ENCODE measurements at places on chromosomes 2 and 18. TPM values are rescaled to one million over a fixed set of nuclear protein-coding genes. Genes with fewer than 3 reads are reported as not detected.
A peak's percentile ranks its signal among the peaks of the same experiment; 100 is the strongest.

DNA sequence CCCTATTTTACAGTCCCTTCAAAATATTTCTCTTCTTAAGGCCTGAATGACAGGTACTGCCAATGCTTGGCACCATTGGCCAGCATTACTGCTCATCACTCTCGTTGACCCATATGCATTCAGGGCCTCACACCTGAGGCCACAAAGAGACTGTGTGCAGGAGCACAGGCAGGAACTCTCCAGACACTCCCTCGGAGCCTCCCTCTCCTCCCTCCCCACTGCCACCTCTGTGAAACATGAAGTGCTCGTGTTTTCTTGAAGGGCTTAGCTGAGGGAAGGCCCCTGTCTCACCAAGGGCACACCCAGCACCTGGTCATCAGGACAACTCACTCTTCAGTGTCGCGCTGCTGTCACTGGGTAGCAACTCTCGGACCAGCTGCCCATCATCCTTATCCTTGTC, 85.3 kb downstream of the LOXHD1 start:
- no peak for DNase-seq

DNA sequence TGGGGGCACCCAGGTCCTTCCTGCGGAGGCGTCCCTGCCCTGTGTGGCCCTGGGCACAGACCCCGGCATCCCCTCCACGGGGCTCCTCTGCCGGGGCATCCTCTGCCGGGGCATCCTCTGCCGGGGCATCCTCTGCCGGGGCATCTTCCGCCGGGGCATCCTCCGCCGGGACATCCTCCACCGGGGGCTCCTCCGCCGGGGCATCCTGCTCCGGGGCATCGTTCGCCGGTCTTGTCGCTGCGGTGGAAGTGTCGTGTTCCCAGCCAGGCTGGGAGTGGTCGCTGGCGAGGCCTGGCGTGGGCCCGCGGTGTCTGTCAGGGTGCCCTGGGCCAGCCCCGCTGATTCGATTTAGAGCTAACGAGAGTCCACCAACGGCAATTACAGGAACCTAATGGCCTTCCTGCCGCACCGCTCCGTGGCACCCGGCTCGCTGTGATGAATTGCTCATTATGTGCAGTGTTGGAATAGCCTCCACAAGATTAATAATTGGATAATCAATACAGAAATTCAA, 115.1 kb downstream of the NFATC1 start:
- DNase-seq, result no peak

- DNase-seq, result peak; percentile 3
Measured at GRCh38 chr2:1910592-1911246, 166.4 kb upstream of the PXDN start.

- no peak for DNase-seq
Measured at GRCh38 chr2:156511803-156512202, 75.6 kb downstream of the GPD2 start.

DNA sequence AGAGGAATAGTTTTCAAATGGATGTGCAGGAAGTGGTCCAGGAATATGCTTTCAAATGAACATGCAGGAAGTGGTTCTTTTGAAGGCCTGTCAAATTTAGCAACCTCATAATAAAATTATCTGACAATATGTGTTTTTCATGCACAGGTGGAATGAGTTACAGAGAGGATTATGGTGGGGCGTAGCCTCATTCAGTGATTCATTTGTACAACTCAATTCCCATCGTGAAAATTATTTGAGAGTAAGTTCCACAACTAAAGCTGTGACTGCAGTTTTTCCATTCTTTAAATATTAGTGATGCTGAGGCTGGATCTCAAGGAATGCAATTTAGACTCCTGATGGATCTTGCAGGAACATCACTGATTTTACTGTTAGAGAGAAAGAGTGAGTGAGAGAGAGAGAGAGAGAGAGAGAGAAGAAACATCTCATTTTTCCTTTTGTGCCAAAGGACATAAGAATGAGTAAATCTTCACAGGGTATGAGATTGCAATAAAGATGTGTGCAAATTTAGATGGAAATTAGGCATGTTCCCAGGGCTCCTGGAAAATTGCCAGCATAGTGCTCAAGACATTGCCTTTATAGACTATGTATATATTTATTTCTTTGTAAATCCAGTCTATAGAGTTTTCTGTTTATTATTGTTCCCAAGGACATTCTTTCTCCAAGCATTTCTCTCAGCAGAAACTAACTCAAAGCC, 394.9 kb upstream of the ZEB2 start:
- no peak for DNase-seq

DNA sequence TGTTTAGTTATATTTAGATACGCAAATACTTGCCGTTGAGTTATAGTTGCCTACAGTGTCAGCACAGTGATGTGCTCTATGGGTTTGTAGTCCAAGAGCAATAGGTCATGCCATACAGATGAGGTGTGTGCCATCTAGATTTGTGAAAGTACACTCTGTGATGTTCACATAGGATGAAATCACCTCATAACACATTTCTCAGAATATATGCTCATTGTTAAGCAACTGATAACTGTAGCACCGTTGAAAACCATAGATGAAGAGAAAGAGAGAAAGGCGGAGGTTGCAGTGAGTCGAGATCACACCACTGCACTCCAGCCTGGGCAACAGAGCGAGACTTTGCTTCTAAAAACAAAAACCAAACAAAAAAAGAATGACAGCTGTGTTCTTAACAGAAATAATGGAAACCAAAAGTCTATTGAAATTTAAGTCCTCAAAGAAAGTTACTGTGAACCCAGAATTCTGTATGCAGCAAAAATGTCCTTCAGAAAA, 9.5 kb downstream of the DGKD start:
- no peak for DNase-seq

- DNase-seq, result no peak
Measured at GRCh38 chr2:172079838-172080640, 5.3 kb upstream of the DLX1 start.

- peak; percentile 37 for DNase-seq
Measured at GRCh38 chr2:237603718-237604362, 13.3 kb upstream of the RAB17 start.

- no peak for DNase-seq
Measured at GRCh38 chr18:29883114-29883513, 1159.4 kb downstream of the DSC3 start.

GRCh38 chr2:11642972-11643371, 27.0 kb downstream of the NTSR2 start:
- no peak for DNase-seq

DNA sequence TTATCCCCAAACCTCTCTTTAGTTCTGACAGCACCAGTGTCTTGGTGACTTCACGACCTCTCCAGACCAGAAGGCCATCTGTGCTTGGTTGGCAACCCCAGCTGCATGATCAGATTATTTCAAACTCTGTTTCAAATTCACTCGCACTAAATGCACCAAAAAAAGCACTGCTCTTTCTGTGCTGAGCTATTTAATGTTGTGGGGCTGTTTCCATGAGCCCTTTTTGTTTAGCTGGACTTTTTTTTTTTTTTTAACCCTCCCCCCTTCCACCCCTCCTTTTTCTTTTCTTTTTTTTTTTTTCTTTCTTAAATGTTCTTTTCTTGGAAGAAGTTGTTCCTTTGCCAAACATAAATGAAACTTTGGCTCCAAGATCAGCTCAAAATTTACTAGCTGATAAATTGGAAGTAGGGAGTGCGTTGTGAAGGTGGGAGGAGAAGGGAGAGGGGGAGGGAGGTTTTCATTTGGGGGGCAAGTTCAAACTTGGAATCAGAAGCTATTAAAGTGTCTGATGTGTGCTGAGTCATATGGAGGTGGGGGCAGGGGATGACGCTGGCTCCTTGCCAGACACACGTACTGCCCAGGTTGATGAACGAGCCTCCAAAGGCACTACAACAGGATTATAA, 543.0 kb upstream of the TNP1 start:
- DNase-seq, result peak; percentile 58

DNA sequence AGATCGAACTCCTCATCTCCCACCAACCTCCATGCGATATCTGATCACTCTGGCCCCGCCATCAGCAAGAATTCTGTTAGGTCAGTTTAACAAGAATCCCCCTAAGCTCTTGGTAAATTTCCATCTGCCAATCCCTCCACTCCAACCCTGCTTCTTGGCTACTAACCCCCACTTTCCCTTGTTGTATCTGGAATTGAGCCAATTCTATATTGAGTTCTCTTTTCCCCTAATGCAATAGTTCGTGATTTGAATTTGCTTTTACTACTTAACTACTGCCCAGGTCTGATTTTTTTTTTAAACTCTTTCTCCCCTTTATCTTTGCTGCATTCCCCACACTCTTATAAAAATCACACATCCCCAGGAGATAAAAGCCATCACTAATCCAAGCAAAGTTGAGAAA, 159.3 kb upstream of the STK17B start:
- no peak for DNase-seq

- no peak for DNase-seq
Measured at GRCh38 chr2:187549951-187550555, 4.2 kb downstream of the TFPI start.

DNA sequence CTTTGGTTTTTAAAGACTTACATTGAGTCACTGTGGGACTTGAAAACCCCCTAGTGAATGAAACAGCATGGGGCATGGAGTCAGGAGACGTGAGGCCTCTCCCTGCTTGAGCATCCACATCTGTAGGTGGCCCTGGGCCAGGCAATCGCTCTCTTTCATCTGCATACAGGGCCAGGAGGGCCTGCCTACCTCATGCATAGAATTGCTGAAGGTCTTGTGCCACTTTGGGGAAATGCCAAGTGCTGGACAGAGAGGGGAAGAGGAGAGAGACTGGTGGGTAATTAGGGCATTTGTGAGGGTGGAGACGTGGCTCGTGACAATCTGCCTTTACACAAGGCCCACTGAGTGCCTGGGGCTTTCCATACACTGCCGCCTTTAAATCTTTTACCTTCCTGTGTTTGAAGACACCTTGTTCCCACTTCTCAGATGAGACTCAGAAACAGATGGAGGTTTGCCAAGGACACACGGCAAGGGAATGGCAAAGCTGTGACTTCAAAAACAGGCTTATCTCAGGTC, 322.2 kb upstream of the HS6ST1 start:
- no peak for DNase-seq

GRCh38 chr2:236172255-236173035, 4.3 kb upstream of the GBX2 start:
- DNase-seq, result no peak

DNA sequence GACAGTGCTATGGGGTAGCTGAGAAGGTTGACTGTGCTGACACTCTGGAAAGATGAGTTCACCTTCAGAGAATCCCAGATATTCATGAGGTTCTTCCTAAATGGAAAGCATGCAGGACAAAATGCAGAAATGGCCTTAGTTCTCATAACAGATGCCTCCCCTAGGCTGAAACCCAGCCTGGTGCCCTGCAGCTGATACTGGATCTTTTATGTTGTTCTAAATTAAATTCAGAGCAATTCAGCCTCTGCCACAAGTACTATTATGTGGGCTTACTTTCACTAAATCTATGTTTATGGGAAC, 172.0 kb upstream of the SERPINE2 start:
- DNase-seq, result no peak

GRCh38 chr2:37984589-37984988, 59.5 kb downstream of the RMDN2 start:
- peak; percentile 69 for DNase-seq

DNA sequence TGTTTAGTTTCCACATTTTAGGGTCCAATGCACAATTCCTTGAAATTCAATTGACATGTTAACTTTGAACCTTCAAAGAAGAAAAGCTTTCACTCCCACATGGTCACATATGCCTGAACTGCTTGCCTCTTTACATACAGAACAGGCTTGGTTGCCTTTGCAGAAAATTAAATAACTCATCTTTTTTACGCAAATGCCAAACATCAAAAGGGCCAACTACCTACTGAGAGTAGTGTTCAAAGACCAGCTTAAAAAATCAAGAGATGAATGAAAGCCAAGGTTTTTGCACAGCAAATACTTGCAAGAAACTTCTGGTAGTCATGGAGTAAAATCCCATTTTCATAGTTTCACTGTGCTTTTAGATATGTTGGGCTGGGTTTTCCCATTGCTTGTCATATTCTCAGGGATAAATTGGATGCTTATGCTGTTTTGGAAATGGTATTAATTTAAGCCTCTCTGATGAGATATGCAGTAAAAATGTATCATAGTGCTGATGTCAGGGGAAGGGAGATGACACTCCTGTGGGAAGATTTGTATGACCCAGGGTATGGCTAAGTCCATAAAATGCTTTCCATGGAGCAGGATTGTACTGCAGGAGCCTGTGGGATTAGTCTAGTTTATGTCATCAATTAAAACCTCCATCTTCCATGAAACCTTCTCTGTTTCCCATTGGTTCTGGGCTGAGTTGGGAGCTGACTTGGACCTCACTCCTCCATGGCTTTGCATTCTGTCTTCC, 60.6 kb upstream of the DARS1 start:
- DNase-seq, result no peak

GRCh38 chr2:113986762-113987290, 96.9 kb downstream of the ACTR3 start:
- DNase-seq, result no peak

DNA sequence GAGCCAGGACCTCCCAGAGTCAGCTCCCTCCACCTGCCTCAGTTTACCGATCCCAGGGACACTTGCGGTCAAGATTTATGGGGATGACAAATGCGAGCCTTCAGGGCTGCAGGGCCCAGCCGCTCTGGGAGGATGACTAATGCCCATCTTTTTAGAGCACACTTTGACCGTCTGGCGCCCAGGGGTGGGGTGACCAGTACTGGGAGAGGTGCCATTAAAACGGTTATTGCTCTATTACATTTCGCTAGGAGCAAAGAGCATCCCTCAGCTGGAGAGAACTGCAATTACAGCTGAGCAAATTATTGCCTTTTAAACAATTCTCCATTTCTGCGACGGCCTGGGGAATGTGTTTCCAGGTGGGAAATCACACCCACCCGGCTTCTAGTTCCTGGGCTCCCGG, 42.6 kb upstream of the HPCAL1 start:
- DNase-seq, result no peak

DNA sequence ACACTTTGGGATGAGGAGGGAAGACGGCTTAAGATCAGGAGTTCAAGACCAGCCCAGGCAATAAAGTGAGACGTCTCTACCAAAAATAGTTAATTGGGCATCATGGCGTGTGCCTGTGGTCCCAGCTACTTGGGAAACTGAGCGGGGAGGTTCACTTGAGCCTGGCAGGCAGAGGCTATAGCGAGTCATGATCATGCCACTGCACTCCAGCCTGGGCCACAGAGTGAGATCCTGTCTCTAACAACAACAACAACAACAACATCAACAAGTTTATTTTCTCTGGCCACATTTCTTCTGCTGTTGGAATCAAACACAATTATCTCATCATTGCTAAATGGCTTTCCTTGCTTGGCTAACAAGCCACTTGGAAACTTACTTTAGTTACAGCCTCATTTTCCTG, 13.4 kb downstream of the NIFK start:
- no peak for DNase-seq

GRCh38 chr2:233856184-233856583, 1.8 kb upstream of the HJURP start:
- no peak for DNase-seq

DNA sequence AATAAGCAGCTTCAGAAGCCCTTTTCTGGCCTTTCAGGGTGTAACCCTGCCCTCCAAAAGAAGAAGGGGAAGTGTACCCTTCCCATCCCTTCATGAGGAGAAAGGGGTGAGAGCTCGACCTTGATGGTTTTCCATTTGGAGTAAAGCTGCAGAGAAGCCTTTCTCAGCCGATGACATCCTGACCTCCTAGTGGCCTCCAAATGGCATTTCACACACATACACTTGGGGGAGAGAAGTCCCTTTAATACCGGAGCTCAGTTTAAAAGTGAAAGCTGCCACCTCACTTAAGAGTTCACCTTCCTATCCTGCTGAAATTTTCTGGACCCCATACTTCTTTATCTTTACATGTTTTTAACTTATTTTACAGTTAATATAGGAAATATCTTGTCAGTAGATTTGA, 716.7 kb downstream of the DCDC2C start:
- no peak for DNase-seq

Gene KYNU
- total RNA-seq, result 1.3 TPM

Gene LRRC30
- not detected for total RNA-seq

Gene RBM44
- 0.65 TPM for total RNA-seq

Gene STARD6
- not detected for total RNA-seq

Gene CASP10
- 9.1 TPM for total RNA-seq

Gene RNF152
- total RNA-seq, result 12.8 TPM

Gene SCTR
- not detected for total RNA-seq
